ENCODE measurements at places on chromosomes 7 and 10.

DNA sequence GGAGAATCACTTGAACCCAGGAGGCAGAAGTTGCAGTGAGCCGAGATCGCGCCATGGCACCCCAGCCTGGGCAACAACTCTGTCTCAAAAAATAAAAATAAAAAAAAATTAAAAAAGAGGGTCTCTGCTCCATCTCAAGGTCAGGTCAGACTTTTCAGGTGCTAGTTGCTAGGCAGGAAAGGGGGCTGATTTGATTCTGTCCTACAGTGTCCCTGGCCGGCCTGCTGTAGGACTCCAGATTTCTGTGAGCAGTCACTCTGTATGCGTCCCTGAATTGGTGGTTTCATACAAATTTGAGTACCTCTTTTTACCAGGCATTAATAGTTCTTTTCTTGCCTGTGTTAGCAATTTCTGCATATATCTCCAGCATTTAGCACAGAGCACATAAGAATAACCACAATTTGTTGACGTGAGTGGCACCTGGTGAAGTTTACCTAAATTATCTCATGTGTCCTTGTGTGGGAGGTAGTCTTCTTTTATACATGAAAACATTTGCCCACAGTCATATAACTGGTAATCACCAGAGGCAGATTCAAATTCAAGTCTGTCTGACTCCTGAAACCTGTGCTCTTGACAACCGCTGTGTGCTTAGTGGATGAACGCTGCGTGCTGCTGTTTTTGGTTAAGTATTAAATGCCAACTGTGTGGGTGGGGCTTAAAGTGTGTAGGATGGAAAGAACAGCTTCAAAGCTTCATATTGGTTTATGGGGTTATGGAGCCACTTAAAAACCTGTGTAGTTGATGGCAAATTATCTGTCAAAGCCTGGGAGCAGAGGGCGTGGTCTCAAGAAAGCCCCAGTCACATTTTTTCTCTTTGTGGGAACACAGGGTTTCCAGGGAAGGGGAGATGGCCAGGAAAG, 3.2 kb upstream of the ZNF775 start:
- DNase-seq = no peak

GRCh38 chr7:1897076-1897860, 227.2 kb downstream of the ELFN1 start:
- no peak for DNase-seq

- DNase-seq = no peak
Measured at GRCh38 chr10:95742485-95742884, 13.5 kb upstream of the ENTPD1 start.

DNA sequence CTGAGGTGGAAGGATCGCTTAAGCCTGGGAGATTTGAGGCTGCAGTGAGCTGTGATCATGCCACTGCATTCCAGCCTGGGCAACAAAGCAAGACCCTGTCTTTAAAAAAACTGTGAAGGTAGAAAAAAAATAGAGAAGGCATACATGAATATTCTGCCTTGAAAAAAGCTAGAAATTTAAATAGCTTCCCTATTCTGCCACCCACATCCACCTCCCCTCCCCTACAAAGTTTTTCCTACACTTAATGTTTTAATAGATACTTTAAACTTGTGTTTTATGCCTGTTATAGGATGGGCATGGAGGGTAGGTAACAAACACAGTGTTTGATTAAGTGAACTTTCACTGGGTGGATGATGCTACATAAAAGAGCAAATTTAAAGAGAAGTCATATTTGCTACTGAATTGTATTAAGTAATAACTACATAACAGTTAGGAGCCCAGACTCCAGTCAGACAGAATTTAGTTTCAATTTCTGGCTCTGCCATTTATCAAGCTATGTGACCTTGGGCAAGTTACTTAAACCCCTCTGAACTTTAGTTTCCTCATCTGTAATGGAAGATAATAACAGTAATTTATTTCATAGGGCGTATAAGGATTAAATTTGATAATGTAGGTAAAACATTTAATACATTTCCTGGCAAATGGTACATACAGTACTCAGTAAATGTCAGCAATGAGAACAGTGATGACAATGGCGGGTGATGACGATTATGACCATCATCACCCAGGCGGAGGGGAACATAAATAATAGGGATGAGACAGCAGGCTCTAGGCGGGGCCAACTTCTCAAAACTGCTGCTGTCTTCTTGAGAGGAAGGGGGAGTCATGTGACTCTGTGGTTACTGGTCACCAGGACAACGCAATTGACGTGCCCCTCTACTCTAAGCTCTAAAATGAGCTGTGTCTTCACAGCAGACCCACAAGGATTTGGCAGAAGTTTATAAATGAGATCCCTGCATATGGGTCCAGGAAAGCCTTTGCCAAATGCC, 15.8 kb downstream of the DNMBP start:
- no peak for DNase-seq

- no peak for DNase-seq
Measured at GRCh38 chr7:86645676-86646276, 2.1 kb downstream of the GRM3 start.

DNA sequence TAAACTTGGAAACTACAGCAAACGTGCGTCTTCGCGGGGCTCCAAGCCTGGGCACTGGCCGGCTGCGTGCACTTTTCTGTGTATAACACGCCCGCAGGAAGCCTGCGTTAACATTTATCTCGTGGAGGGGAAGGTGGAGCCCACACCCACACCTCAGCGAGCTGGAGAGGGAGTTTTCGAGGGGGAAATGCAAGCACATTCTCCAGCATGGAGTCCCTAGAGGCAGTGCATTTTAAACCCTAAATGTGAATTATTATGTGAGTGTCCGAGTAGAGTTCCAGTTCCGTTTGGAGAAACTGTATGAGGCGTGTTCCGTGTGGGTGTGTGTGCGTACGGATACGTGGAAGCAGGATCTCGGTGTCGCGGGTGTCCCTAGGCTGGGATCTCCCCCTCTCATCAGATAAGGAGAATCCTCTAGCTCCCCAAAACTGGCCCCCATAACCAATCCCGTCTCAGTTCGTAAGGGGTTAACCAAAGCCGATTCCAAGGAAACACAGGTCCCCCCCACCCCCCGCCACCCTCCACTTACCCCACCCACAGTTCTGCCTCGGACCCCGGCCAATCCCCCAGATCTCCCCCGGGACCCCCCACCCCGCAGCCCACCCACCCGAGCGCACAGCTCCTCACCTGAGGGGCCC, 403 bp downstream of the CDK6 start:
- no peak for DNase-seq

GRCh38 chr10:68067029-68067428, 8.1 kb downstream of the HERC4 start:
- DNase-seq = no peak

- DNase-seq = no peak
Measured at GRCh38 chr7:101538596-101539459, 90.3 kb downstream of the MYL10 start.

DNA sequence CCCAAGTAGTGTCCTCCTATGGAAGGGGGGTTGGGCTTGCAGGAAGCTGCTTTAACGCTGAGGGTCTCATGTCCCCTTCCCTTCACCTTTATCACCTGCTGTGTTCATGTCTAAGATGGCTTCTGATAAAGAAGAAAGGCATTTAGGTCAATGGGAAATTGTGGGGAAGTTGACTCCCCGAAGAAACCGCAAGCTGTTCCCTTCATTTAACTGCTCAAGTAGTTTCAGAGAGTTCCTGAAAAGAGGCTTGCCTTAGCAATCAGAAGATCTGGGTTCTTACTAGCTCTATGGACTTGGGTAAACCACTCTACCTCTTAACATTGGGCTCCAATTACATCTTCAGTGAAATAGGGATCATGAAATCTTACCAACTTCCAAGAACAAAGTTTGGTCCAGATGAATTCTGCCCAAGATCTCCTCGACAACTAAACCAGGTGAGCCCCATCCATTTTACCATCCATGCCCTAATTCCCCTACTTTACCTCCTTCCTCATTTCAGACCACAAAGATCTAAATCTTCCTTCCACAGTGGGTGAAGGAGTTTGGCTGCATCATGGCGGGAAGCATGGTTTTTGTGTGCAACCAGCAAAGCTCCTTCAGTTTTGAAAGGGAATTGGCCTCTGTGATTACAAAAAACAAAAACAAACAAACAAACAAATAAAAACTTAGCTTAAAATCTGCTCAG, 30.4 kb upstream of the UCN3 start:
- no peak for DNase-seq
